ENCODE measurements at places on chromosomes 16 and 17.

- no peak for DNase-seq
These were observed 30.2 kb downstream of the TBX4 start for GRCh38 chr17:61482467-61482866.

- DNase-seq = no peak
These were observed 300.2 kb upstream of the IRX5 start for GRCh38 chr16:54630284-54630967.

GRCh38 chr16:12087901-12088421, 111.4 kb downstream of the SNX29 start:
- DNase-seq = no peak

- no peak for DNase-seq
These were observed 416 bp downstream of the METTL26 start for GRCh38 chr16:635573-636205.

- DNase-seq = no peak
These were observed 2.4 kb upstream of the PERCC1 start for GRCh38 chr16:1428511-1428910.

GRCh38 chr17:60065867-60066266, 12.9 kb downstream of the HEATR6 start:
- no peak for DNase-seq

DNA sequence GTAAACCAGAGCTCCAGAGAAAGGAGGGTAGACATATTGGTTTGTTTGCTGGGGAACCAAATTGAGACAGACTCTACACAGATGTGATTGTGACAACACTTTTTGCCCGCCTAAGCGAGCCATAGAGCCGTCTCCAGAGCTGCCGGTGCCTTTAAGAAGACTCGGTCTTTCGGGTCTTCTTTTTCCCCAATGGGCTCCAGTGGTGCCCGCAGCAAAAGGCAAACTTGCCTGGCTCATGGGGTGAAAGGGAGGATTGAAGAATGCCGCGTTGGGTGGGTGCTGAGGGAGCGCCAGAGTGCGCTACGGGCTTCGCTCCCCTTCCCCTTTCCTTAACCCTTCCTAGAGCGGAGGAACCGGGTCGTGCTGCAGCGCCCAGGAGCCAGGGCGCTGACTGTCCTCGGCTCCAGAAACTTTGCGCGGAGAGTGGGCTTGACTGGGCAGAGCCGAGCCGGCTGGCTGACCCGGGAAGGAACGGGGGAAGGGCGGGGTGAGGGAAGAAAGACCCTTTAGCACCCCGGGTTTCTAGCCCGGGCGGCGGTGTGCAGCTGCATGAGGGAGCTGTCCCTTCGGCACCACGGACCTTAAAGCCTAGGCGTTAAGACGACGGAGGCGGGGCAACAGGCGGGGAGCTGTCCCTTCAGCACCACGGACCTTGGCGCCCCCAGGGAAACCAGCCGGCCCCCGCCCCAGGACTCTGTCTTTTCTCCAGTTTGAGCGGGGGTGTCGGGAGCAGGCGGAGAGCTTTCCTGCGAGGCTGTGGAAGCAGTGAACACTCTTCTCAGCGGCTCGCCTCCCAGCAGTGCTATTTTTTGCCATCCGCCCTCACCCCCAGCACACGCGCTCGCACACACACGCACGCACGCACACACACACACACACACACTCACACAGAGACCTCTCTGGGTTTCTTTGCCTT, at the start of gene CACNG3:
Gene CACNG3, plus strand, starts transcription at position 880 of the 916 bp plus-strand sequence. CDS start 420 bp downstream, outside the sequence.
- no peak for DNase-seq

- no peak for DNase-seq
These were observed 16.6 kb downstream of the TBC1D16 start for GRCh38 chr17:80018917-80019651.

- peak; percentile 84 for DNase-seq
These were observed 17.1 kb upstream of the CCR7 start for GRCh38 chr17:40582328-40582901.

DNA sequence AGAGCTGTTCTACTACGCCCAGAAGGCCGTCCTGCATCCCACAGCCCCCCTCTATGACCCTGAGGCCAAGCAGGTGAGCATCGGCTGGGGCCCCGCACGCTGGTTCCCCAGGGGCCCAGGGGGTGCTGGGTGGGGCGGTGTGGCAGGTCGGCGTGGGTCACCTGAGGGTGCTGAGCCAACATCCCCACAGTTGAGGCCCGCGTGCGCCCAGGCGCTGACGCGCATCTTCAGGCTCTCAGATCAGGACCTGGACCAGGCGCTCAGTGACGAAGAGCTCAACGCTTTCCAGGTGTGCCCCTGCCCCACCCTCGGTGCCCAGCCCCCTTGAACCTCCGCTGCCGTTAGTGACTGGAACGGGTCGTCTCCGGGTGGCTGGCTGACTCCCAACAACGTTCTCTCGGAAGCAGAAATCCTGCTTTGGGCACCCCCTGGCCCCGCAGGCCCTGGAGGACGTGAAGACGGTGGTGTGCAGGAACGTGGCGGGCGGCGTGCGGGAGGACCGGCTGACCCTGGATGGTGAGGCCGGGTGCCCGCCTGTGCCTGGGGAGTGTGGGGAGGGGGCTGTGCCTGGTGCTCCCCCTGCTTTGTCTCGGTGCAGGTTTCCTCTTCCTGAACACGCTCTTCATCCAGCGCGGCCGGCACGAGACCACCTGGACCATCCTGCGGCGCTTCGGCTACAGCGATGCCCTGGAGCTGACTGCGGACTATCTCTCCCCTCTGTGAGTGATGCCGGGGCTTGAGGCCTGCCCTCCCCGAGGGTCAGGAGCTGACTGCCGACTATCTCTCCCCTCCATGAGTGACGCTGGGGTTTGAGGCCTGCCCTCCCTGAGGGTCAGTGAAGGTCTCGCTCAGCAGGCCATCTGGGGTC, 2.8 kb downstream of the RHOT2 start:
- DNase-seq = no peak

GRCh38 chr17:73072219-73072962, 20.1 kb downstream of the SLC39A11 start:
- DNase-seq = no peak

- no peak for DNase-seq
These were observed 772.1 kb upstream of the RBFOX1 start for GRCh38 chr16:6560306-6561100.

Measured in vagina (tissue), 2 donors.